ENCODE measurements at places on chromosomes 4 and X.

DNA sequence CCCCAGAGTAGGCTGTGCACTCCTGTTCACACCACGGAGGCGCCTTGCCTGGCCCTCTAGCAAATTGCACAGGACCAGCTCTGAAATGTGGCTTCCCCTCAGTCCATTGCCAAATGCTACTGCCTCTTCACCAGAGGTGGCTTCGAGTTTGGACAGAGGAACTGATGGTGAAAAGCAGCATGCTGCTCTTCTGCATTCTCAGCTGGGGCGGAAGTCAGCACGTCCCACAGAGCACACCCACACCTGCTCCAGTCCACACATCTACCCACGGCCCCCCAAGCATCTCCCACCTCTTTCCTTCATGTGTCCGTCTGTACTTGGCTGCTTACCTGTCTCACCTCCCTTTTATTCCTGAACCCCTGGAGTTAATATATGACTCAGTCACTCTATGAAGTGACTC, 43.5 kb downstream of the LRP2BP start:
- no peak for DNase-seq

GRCh38 chr4:5034206-5034605, 14.9 kb upstream of the CYTL1 start:
- DNase-seq, result no peak

GRCh38 chr4:155245105-155245504, 36.7 kb downstream of the NPY2R start:
- no peak for DNase-seq

GRCh38 chrX:82945332-82945731, 562.8 kb upstream of the POU3F4 start:
- DNase-seq, result no peak

DNA sequence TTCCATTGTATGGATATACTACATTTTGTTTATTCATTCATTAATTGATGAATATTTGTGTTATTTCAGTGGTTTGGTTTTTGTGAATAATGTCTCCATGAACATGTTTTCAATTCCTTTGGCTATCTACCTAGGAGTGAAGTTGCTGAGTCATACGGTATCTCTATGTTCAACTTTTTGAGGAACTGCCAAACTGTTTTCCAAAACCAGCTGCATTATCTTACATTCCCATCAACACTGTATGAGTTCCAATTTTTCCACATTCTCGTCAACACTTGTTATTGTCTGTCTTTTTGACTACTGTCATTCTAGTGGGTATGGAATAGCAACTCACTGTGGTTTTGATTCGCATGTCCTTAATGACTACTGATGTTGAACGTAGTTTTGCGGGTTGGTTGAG, 388.6 kb upstream of the MAGEB2 start:
- no peak for DNase-seq

DNA sequence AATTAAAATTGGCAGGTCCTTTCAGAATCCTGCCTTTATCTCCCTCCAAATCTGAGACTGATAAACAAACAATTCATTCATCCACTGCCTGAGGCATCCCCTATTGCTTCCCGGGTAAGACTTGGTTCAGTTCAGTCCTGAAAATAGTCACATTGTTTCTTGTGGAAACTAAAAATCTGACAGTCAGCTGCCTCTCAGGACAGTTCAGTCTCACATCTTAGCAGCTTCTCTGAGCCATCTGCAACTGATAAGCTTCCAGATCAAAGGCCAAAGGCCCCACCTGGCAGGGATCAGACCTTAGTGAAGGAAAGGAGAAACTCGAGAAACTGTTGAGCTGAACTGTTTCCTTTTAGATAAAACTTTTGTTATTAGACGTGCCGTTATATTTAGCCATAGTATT, 264.5 kb downstream of the IL15 start:
- no peak for DNase-seq

DNA sequence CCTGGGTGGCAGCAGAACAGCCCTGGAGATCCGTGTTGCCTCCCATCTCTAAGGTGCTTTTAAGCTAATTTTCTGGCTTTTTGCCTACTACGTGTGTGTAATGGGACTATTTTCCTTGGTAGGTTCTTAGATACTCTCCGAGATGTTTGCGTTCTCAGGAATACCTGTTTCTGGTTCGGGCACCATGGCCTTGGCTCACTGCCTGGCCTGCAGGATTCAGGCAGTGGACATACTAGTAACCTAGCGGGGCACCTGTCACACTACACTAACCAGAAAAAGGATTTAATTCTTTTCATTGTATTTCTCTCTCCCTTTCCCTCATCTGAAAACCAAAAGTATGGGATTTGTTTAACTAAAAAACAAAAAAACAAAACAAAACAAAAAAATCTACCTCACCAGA, 29.2 kb downstream of the FHIP1A start:
- DNase-seq, result no peak

- DNase-seq, result no peak
Measured at GRCh38 chr4:123497340-123497739, 100.7 kb downstream of the SPRY1 start.

DNA sequence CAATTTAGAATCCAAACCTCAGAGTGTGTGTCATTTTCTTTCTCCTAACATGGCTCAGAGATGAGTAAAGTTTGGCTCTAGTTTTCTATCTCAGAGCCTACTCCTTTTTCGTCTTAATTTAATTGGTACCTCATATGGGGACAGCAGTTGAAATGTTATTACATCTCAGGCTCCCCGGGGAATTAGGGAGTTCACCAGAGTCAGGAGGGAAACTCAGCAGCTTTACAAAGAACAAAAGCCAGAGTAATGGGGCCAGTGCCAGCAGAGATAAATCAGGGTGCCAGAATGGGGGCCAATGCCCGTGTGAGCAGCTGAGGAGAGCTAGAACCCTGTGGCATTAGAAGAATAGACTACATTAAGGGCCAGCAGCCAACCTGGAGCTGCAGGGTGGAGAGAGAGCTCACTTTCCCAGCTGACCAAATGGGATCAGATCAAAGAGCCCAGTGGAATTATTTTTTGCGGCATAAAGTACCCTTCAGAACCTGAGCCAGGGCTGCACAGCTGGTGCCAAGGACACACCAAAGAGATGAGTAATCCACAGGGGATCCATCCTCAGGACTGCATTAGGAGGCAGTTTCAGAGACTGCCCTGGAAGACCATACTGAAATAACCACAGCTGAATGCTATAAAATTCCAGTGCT, 207.1 kb upstream of the DKK2 start:
- DNase-seq, result no peak

All from stimulated activated CD4-positive, alpha-beta T cell treated with anti-CD3 and anti-CD28 coated beads, Interleukin-1b, Interleukin-23, amount 100 ng/mL, for 24 hours (primary cell).